ENCODE measurements at places on chromosomes 16 and 17. TPM values are rescaled to one million over a fixed set of nuclear protein-coding genes. Genes with fewer than 3 reads are reported as not detected.

NPIPB8 gene
- not detected for total RNA-seq

BICDL2 gene
- total RNA-seq = not detected

AANAT gene
- total RNA-seq = 0.34 TPM

ZNF821 gene
- total RNA-seq = 3.0 TPM

ACADVL gene
- total RNA-seq = 458 TPM

PRAC2 gene
- total RNA-seq = not detected

KRTAP2-2 gene
- total RNA-seq = not detected

SYNGR3 gene
- 8.3 TPM for total RNA-seq

LAT gene
- total RNA-seq = 5.5 TPM

PRR29 gene
- 1.8 TPM for total RNA-seq

LHX1 gene
- total RNA-seq = 1.6 TPM

TLCD1 gene
- total RNA-seq = 54.2 TPM

SOST gene
- total RNA-seq = not detected

MEAK7 gene
- total RNA-seq = 66.1 TPM

CSH1 gene
- not detected for total RNA-seq

SLC52A1 gene
- total RNA-seq = 0.70 TPM

TERB1 gene
- not detected for total RNA-seq

MILR1 gene
- 1.6 TPM for total RNA-seq

BAHCC1 gene
- total RNA-seq = 12.9 TPM

HBA2 gene
- total RNA-seq = not detected

CCDC144A gene
- total RNA-seq = 1.3 TPM

SGCA gene
- 1.2 TPM for total RNA-seq

ASIC2 gene
- total RNA-seq = 2.0 TPM

HIGD1B gene
- not detected for total RNA-seq

FGF11 gene
- 1.0 TPM for total RNA-seq

SNAI3 gene
- not detected for total RNA-seq

FLOT2 gene
- total RNA-seq = 96.9 TPM

DNAH9 gene
- not detected for total RNA-seq

AFMID gene
- total RNA-seq = 46.2 TPM

TBC1D16 gene
- total RNA-seq = 11.9 TPM

Data from A549 treated with ZK216348 at 1 μM for 4 hours (cell line).